NCI-H1436 treated with DMSO at 0.1 percent for 48 hours (cell line): ENCODE measurements at places on chromosomes 7 and 10.

DNA sequence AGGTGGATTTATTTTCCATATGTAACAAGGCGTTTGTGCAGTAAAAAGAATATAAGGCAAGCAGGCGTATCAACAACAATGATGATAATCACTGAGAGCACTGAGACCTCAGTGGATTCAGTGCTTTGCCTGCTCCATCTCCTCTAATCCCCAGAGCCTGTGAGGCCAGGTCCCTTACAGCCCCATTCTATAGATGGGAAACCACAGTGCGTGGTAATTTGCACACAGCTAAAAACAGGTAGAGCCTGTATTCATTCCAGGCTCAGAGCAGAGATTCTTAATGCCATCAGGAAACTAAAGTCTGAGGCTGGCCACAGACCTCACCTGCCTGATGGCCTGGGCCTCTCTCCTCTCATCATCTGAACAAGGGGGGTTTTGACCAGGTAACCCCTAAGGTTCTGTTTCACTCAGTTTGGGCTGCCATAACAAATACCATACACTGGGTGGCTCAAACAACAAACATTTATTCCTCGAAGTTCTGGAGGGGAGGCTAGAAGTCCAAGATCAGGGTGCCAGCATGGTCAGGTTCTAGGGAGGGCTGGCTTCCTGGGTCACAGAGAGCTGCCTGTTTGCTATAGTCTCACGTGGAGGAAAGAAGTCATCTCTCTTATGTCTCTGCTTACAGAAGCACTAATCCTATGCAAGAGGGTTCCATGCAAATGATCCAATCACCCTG is 10.3 kb upstream of the RASSF4 start:
- no peak for DNase-seq

DNA sequence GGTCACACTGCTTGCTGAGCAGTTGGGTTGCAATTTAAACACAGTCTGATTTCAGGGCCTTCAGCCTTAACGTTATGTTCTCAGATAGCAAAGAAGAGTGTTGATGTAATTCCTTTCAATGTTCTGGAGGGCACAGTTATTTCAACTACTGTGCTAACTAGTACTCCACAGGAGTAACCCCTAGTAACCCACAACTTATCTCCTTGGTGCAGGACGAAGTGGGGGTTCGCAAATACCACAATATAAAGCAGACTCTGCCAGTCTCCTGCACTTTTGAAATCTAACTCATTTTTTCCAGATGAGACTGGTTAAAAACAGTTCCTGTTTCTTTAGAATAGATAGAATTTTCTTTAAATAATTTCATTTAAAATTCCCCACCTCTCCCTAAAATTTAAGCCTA is 47.1 kb upstream of the NCAPG2 start:
- DNase-seq = no peak

DNA sequence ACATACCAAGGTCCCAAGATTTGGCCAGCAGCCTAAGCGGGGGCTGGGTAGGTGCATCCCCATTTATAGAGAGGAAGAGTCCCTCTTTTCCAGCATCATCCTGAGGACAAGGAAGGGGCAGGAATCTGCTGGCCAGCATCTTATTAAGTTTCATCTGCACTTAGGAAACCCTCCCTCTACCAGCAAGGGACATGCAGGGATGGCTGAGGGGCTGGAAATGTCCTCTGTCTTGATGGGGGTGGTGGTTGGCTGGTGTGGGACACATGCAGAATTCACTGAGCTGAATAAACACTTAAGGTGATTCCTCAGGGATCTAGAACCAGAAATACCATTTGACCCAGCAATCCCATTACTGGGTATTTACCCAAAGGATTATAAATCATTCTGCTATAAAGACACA is 42.1 kb downstream of the NOD1 start:
- DNase-seq = no peak

GRCh38 chr7:47520406-47520805 is 61.5 kb downstream of the TNS3 start:
- DNase-seq = no peak

GRCh38 chr7:128863433-128863989 is 855 bp downstream of the ATP6V1F start:
- DNase-seq = no peak

DNA sequence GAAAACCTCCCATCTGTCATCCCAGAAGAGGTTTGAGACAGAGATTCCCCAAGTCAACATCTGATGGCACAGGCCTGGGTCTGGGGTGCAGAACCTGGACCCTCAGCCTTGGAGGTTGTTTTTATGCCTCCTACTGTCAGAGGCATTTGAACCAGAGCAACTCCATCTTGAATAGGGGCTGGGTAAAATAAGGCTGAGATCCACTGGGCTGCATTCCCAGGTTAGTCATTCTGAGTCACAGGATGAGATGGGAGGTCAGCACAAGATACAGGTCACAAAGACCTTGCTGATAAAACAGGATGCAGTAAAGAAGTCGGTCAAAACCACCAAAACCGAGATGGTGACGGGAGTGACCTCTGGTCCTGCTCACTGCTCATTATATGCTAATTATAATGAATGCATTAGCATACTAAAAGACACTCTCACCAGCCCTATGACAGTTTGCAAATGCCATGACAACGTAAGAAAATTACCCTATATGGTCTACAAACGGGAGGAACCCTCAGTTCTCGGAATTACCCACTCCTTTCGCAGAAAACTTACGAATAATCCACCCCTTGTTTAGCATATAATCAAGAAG is 92.0 kb downstream of the ITGA8 start:
- DNase-seq = no peak

DNA sequence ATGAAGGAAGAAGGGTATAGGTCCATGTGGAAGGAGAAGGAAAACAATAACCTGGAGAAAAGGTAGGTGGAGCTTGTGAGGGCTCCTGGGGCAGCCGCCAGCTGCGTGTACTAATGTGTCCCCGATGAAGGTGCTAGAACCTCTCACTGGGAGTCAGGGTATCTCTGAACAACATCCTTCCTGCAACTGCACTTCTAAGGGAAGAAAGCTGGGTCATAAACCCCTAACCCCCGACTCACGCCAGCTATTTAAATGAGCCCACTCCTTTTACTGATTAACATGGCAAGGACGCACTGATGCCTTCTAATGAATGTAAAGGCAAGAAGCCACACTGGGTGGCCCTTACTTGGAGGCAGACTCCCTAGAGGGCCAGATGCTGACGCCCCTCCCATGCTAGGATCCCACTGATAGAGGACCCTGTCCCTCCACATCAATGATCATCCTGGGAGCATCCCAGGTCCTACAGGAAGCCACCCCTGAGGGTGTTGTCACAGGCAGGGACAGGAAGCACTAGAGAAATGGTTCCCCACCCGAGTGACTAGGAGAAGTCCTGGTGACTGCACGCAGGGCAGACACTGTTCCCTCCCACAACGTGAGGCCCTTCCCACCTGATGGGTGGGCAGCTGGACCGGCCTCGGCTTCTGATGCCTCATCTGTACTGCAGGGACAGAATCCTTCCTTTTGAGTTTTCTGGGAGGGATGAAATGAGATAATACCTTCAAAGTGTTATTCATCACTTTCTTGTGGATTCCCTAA is 20.4 kb downstream of the JCAD start:
- DNase-seq = no peak

DNA sequence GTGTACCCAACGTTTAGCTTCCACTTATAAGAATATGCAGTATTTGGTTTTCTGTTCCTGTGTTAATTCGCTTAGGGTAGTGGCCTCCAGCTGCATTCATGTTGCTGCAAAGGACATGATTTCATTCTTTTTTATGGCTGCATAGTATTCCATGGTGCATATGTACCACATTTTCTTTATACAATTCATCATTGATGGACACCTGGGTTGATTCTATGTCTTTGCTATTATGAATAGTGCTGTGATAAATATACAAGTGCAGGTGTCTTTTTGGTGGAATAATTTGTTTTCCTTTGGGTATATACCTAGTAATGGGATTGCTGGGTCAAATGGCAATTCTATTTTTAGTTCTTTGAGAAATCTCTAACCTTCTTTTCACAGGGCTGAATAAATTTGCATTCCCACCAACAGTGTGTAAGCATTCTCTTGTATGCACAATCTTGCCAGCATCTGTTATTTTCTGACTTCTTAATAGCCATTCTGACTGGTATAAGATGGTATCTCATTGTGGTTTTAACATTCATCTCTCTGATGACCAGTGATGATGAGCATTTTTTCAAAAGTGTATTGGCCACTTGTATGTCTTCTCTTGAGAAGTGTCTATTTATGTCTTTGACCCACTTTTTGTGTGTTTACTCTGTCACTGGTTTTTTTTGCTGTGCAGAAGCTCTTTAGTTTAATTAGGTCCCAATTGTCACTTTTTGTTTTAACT is 72.5 kb upstream of the CC2D2B start:
- no peak for DNase-seq

GRCh38 chr7:83684928-83685327 is 36.0 kb upstream of the SEMA3E start:
- DNase-seq = no peak

- DNase-seq = no peak
These were observed 39.9 kb upstream of the BNIP3 start for GRCh38 chr10:132021504-132022143.

DNA sequence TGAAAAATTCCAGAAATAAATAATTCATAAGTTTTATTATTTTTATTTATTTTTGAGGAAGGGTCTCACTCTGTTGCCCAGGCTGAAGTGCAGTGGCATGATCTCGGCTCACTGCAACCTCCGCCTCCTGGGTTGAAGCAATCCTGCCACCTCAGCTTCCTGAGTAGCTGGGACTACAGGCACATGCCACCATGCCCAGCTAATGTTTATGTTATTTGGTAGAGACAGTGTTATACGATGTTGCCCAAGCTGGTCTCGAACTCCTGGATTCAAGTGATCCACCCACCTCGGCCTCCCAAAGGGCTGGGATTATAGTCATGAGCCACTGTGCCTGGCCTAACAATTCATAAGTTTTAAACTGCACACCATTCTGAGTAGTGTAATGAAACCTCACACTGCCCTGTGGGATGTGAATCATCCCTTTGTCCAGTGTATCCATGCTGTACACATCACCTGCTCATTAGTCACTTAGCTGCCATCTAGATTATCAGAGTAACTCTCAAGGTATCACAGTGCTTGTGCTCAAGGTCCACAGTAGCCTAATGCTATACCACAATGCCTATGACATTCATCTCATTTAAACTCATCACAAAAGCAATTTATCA is 17.9 kb downstream of the RTKN2 start:
- DNase-seq = no peak

- DNase-seq = no peak
These were observed 322.0 kb downstream of the AGMO start for GRCh38 chr7:15239801-15240200.

DNA sequence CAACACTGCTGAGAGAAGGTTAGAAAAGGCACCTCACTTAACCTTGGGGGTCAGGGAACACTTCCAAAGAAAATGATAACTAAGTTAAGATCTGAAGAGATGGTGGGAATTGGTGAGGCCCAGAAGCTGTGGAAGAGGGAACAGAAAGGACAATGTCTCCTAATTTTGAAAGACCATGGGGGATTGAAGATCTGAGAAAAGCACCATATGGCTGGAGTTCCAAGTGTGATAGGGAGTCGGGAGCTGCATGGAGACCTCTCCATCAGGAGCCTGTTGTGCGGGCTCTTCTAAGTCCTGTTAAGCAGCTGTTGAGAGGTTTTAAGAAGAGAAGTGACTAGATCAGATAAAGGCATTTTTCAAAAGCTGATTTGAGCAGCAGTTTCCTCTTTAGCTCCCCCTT is 254.3 kb downstream of the CDK14 start:
- no peak for DNase-seq

DNA sequence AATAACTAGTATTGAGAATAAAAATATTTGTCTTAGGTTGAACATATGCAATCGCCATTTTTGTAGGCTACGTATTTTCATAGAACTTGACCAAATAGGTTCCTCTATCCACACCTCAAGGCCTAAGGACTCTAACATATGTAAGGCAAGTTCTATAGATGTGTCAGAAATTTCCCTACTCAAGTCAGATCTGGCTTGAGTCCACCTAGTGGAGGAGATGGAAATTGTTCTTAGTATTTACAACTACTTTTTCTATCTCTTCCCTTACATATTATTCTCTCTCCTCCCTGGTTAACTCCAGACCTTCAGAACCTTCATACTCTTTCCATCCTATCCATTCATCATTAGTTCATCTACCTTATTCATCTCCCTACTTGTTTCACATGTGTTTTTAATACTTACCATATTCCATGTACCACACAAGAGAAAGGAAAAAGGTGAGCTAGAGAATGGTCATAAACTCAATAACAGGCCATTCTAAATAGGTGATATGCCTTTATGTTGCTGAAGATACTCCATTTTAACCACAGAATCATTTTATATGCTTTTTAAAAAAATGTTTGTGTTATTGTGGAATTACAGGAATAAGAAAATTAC is 174.5 kb upstream of the HDAC9 start:
- no peak for DNase-seq

- DNase-seq = no peak
These were observed 1.6 kb downstream of the DOCK1 start for GRCh38 chr10:126906704-126907422.

DNA sequence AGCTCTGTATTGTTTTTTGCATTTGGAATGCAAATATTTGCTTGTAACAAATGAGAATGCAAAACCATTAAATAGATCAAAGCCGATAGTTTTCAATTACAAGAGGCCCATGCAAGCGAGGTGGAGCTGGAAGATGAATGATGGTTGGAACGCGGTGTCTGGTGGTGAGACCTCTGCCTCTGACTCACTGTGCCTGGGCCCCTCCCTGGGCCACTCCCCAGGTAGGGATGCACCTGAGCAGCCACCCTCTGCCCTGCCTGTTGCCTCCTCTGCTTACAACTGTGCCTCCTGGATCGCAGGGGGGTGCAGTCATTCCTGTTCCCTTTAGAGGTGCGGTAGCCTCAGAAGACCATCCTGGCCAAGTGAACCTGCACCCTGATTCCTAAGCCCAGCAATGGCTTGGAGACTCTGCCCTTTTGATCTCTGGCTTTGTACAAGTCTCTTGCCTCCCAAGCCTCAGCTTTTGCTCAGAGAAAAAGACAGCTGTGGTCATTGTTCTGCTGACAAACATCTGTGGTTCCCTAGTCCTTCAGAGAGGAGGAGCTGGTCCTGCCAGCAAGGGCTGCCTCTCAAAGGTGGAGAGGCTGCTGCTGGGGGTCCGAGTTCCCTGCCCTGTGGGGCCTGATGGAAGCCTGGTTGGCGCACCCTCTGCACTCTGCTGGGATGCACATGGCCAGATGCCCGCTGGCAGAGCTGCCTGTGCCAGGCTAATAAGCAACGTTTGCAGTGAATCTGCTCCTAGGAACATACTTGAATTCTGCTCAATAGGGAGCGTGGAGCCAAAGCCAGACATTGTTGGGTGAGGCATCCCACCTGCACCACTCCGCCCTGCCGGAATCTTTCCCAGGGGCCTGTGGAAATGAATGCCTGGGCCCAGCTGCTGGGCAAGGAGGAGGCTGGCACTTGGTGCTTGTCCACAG is 126.3 kb upstream of the TCERG1L start:
- no peak for DNase-seq

- no peak for DNase-seq
These were observed 527.6 kb downstream of the SORCS1 start for GRCh38 chr10:106636766-106637491.

GRCh38 chr10:77949167-77949566 is 22.6 kb upstream of the DLG5 start:
- no peak for DNase-seq
